A549 treated with dexamethasone at 1 μM for 4 hours (cell line): ENCODE measurements at places on chromosomes 3 and 15. TPM values are rescaled to one million over a fixed set of nuclear protein-coding genes. Genes with fewer than 3 reads are reported as not detected.

GPR176 gene
- 7.7 to 11.2 TPM (median 10.0 TPM) in 5 replicates for total RNA-seq

CCDC191 gene
- 1.4 to 2.1 TPM (median 1.7 TPM) in 5 replicates for total RNA-seq

RAB7A gene
- 162 to 210 TPM (median 195 TPM) in 5 replicates for total RNA-seq

CCDC9B gene
- total RNA-seq, result 13.0 to 26.8 TPM (median 19.2 TPM) in 5 replicates
